Frontal cortex (tissue), 4 donors: ENCODE measurements at places on chromosomes 5 and 9.

DNA sequence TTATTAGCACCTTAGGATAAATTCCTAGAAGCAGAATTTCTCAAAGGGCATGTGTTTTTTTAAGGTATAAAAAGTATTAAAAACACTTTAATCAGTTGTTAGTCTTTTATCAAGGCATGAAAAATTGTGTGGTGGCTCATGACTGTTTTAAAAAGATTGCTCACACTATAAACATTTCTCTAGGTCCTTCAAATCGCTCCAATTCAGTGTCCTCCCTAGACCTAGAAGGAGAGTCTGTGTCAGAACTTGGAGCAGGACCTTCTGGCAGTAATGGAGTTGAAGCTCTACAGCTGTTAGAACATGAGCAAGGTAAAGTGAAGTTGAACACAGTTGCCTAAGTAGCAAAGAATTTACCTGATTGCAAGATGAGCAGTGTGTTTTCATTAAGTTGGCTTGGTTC lies 62.0 kb downstream of the GAPVD1 start:
- no peak for DNase-seq

- DNase-seq, result no peak
Observed at GRCh38 chr5:87765009-87765408, 352.3 kb upstream of the CCNH start.

DNA sequence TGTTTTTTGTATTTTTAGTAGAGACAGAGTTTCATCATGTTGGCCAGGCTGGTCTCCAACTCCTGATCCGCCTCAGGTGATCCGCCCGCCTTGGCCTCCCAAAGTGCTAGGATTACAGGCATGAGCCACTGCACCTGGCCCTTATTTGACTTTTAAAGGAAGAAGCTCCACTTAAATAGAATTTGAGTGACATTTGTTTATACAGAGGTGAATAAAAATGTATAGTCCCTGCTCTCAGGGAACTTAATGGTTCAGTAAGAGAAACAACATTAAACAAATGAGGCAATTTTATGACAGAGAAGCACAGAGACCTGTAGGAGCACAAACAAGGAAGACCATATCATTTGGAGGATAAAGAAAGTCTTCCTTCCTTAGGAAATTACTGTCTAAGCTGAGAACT lies 65.7 kb downstream of the C9orf152 start:
- DNase-seq, result no peak

- DNase-seq, result peak; percentile 76
Observed at GRCh38 chr9:121286973-121287741, 19.2 kb downstream of the GSN start.

DNA sequence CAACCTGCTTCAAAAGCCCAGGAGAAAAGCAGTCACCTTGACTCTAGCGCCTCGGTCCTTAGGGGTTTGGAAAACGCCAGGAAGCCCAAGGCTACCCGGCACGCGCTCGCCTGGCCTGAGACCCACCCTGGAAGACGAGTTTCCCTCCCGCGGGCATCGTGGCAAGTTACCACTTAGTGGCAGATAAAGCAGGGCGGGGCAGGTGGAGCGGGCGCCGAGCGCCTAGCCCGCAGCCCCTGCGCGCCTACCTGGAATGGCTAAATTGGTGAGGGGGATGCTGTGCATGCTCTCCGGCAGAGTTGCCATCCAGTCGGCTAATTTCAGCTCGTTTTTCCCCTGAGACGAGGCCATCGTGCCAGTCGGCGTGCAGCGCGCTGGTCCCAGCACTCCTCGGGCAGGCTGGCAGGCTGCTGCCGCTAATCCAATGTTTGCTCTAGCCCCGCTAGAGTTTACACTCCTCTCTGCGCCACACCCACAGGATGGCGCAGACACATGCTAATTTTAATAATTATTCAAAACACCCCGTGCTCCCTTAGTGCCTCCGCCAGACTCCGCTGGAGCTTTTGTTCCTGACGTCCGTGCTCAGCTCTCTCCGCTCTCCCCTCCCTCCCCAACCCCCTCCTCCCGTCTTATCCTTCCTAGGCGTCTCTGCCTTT lies at the start of gene PLCXD3:
Gene PLCXD3 (minus strand): TSS at position 426 of the 656 bp plus-strand sequence. CDS start 75 bp downstream, at position 351.
- peak; percentile 33 for DNase-seq

DNA sequence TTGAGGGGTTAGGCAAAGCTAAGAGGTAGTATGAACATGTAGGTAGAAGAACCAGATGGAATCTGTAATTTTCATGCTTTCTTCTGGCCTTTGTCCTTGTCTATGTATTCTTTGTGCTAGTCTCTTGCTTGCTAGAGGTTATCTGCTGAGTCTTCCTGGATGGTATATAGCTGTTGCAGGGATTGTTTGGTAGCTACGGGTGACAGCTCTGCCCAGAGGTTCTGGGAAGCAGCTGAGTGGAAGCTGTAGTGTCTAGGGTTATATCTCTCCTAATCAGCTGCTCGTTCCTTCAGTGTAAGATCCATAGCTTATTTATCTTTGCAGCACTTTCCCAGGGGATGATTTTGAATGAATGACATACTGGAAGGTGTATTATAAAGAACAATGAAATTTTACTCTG lies 100.3 kb downstream of the ATG10 start:
- DNase-seq, result no peak
